Muscle of back (tissue), 13 donors: ENCODE measurements at places on chromosomes 7 and 10.
A peak's percentile ranks its signal among the peaks of the same experiment; 100 is the strongest.

GRCh38 chr10:130301021-130301892 is 165.1 kb downstream of the GLRX3 start:
- no peak for DNase-seq

GRCh38 chr10:43420369-43421200 is 11.6 kb upstream of the HNRNPF start:
- DNase-seq, result peak; percentile 89

DNA sequence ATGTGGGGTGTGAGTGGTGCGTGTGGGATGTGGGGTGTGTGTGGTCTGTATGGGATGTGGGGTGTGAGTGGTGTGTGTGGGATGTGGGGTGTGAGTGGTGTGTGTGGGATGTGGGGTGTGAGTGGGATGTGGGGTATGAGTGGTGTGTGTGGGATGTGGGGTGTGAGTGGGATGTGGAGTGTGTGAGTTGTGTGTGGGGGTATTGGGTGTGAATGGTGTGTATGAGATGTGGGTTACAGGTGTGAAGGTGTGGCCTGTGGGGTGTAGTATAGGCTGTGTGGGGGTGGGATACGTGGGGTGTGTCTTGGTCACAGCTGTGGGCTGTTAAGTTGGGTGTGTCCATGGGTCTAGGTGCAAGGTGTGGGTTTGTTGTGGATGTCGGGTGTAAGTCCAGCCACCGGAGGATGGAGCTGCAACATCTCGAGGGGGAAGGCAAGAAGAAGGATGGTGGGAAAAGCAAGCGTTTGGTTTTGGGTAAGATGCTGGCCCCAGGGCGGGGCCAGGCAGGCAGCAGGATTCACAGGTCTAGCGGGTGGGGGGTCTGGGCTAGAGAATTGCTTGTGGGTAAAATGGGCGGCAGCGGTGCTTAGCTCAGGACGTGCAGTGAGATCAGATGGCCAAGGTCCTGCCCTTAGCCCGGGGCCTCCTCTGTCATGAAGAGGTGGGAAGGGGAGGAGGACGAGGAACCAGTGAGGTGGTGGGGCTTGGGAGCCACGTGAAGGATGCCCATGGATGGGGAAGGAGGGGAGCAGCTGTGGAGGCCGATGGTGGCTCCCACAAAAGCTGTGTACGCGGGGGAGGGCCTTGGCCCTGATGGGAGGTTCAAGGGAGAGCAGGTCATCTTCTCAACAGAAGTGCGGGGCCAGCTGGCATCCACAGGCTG is 60.1 kb downstream of the CFAP46 start:
- no peak for DNase-seq

DNA sequence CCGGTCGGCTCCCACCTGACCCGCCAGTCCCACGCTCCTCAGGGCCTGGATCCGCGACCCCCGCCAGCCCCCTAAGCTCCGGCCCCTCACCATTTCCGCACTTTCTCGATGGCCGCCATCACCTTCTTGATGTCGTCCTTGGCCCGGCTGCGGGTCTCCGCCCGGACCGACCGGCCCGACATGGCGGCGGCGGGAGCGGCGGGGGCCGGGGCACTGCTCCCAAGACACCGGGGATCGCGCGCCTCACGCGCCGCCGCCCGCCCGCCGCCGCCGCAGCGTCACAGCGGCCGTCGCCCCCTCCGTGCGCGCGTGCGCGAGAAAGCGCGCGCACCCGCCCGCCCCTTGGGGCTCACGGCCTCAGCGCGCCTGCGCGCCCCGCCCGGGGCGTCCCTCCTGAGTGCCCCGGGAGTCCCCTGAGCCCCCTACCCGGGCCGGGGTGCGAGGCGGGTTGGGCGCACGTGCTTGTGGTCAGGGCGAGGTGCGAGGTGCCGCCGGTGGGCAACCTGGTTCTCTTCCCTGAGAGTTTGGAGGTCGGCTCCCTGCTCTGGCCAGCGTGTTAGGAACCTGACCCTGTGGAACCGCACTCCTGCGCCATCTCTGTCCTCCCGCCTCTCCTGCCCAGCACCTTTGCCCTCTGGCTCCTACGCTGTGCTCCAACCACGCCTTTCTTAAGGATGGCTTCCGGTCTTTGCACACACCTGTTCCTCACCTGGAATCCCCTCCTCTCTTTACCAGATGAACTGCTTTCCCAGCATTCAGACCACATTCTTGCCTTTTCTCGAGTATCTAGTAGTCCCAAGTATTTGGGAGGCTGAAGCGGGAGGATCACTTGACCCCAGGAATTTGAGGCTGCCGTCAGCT is at the start of gene BCL7B:
BCL7B (minus strand) TSS at position 294 of the 861 bp plus-strand sequence; CDS start at position 182, 112 bp downstream.
- peak; percentile 83 for DNase-seq

DNA sequence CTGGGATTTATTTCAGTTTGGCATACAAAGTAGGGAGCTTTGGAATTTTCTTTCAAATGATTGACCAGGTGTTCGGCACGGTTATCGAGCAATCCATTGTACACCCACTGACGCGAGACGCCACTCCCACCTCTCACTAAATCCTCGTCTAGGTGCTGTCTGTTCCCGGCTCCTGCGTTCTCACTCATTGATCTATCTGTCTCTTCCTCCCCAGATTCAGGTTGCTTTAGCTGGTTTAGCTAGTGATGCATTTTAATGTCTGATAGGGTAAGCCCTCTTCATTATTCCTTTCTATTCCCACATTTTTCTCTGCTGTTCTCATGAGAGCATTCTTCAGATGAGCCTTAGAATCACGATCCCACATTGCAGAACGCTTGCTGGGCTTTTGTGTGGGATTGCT is 91.7 kb downstream of the ELFN1 start:
- DNase-seq, result no peak

GRCh38 chr10:21049482-21049881 is 152.4 kb upstream of the NEBL start:
- DNase-seq, result no peak

GRCh38 chr7:2971914-2972834 is 71.5 kb downstream of the CARD11 start:
- DNase-seq, result no peak

GRCh38 chr7:99340659-99341058 is 15.0 kb downstream of the ARPC1A start:
- DNase-seq, result no peak

DNA sequence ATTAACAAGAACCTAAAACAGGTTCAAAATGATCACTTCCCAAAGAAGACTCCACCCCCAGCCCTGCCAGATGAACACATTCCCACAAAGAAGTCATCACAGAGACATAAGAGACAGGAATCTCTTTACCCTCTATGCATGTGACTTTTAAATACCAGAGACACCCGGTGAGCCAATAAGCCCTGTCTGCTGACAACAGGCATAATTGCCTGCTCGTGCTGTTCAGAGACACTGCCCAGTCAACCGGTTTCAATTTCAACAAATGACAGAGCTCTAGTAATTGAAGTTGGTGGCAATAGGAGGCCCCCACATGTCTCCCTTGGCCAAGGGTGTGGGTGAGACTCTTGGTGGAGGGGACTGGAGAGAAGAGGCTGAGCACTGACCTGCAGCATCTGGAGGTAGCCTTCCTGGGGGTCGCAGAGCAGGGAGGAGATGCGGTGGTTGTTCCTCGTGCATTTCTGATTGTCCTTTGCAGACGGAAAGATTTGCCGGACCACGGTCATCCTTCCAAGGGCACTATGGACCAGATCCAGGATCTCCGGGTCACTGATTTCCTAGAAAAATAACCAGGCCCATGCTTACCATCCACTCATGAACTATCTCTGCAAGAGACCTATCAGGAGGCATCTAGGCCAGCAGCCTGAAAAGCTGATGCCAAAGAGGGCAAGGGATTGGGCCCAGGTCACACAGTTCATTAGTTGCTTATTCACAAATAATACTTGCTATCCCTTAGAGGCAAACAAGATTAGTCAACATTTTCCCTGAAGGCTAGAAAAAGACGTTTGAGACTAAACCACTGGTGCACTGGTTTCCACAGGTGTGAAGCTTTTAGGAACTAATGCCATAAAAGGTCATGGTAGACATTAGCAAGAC is 497.7 kb downstream of the GRID1 start:
- no peak for DNase-seq

DNA sequence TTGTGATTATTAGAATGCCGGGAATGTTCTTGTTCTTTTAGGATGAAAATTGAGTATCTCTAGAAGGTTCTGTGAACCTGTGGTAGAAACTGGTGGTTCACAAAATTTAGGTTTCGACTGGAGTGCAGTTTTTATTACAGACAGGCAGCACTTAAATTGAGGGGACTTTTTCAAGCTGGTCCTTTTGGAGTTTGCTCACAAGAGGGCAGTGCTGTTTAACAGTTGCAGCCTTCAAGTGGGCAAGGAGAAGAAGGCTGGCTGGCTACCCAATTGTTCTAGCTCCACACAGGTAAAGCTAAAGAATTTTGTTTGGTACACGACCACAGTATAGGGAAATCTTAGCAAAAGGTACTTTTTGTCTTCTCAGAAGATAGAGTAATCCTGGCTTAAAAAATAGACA is 233.6 kb downstream of the SNX13 start:
- DNase-seq, result peak; percentile 30

DNA sequence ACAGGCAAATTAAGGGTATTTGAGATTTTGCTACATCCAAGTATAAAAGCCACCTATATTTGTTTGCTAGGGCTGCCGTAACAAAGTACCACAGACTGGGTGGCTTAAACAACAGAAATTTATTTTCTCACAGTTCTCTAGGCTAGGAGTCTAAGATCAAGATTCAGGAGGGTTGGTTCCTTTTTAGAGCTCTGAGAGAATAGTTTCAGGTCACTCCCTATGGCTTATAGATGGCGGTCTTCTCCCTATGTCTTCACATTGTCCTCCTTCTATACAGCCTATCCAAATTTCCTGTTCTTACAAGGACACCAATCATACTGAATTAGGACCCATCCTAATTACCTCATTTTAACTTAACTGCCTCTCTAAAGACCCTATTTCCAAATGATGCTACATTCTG is 11.2 kb downstream of the HYCC1 start:
- DNase-seq, result no peak

GRCh38 chr10:20254078-20254477 is 437.8 kb downstream of the PLXDC2 start:
- DNase-seq, result peak; percentile 85

DNA sequence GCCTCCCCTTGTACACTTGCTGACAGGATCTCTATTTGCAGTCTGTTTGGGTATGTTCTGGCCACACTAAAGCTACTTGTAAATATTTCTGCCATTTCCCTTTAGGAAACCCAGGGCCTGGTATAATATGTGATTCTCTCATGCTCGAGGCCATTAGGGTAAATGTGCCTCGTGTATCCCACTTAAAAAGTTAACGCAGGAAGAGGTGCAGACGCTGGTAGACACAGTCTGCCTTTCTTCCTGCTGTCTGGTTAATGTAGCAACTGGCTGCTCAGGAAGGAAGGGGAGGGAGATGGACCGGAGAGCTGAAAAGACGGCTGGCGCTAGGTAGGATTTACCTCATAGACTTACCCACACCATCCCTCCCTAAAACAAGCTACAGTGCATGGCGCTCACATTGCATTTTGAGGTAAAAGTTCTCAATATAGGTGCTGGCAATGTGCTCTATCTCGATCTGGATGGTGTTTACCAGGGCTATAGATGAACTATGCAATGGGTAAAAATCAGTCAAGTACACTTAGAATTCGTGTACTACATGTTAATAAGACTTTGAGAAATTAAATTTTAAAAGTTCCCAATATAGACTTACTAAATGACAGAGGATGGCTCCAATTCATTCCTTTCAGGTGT is 125.9 kb downstream of the JAZF1 start:
- no peak for DNase-seq

DNA sequence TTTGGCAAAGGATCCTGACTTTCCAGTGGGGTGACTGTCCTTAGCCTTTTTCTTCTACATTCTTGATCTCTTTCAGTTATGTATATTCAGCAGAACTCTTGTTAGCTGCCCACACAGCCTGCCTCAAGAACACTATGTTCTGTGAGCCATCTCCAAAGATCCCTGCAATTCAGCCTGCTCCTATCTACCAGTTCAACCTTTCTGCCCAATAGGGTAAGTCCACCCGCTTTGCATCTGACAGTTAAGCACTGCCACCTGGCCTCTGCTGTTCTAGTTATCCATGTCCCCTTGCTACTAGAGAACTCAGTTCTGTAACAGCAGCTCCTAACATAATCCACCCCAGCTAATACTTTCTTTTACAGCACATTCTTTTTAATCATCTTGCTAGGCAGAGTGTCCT is 13.5 kb downstream of the OR9A2 start:
- DNase-seq, result no peak

DNA sequence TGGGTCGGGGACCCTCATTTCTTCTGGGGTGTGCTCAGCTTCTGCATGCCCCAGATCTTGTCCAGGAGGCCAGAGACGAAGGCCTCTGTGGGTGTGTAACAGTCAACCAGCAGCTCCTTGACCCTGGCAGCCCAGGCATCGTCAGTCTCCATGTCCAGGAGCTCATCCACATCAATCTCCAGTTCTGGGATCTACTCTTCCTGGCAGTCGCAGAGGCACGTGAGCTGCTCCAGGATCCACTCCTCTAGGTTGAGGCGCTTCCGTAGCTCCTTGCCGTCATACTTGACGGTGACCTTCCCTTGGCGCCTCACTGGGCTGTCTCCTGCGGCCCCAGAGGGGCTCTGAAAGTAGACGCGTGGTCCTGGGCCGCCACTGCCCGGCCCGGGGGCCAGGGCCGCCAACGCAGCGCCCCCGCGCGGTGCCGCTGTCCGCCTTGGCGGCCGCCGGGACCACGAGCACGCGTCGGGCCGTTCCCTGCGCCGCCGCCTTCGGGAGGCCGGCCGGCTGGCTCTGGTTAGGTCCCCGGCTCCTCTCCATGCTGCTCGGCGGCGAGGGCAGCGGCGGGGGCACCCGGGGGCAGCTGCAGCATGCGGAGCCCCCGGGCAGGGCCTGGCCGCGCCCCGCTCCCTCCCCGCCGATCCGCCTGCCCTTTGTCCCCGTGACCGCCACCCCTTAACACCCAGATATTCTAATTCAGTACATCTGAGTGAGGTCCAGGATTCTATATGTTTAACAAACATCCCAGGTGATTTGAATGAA is 170.5 kb downstream of the SEPTIN7 start:
- no peak for DNase-seq

DNA sequence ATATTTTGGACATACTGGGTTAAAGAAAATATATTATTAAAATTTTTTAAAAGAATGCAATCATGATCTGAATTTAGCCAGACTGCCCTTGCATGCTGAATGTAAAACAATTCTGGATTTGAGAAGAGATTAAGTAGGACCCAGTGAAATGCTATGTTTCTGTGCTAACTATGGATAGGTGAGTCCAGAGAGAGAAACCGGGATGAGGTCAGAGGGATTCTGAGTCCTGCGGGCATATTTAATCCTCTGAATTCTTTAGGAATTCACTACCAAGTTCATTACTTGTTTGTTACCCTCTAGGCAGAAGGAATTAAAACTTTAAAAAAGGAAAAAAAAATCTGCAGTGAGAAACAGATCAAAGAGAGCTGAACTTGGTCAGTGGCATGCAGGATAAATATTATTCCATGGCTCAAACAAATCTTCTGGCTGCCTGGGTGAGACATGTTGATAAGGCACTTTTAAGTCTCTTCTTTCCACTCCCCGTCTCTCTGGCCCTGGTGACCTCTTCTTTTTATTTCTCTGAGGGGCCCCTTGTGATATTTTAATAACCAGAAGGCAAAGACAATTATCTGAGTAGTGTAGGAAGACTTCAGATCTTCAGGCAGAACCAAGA is 50.2 kb upstream of the LYZL1 start:
- no peak for DNase-seq
